Colonic mucosa (tissue), 4 donors: ENCODE measurements at places on chromosomes 7 and 10. TPM values are rescaled to one million over a fixed set of nuclear protein-coding genes. Genes with fewer than 3 reads are reported as not detected.

- no peak for DNase-seq
Observed at GRCh38 chr7:119397156-119397555, 875.8 kb upstream of the KCND2 start.

GRCh38 chr10:6256439-6256838, 53.7 kb downstream of the PFKFB3 start:
- no peak for DNase-seq

DNA sequence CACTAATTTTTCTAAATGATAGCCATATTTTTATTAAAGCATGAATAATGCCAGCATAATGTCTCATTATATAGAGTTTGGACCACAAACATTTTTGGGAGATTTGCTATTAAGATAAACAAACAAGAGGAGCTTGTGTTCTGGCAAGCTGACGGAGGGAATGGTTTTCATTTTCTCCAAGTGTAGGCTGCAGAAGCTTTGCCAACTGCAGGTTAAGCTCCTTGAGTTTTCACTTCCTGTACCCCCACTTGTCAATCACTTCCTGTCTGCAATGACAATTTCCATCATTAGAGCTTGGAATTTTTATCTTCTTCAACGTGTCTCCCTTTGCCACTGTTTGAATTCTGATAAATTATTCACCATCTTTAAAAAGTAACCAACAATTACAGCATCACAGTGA, 13.4 kb downstream of the EBF3 start:
- DNase-seq = no peak

GRCh38 chr7:142539901-142540300, 209.4 kb upstream of the PRSS1 start:
- no peak for DNase-seq

- peak; percentile 12 for DNase-seq
Observed at GRCh38 chr10:12510501-12510941, 161.2 kb downstream of the CAMK1D start.

DNA sequence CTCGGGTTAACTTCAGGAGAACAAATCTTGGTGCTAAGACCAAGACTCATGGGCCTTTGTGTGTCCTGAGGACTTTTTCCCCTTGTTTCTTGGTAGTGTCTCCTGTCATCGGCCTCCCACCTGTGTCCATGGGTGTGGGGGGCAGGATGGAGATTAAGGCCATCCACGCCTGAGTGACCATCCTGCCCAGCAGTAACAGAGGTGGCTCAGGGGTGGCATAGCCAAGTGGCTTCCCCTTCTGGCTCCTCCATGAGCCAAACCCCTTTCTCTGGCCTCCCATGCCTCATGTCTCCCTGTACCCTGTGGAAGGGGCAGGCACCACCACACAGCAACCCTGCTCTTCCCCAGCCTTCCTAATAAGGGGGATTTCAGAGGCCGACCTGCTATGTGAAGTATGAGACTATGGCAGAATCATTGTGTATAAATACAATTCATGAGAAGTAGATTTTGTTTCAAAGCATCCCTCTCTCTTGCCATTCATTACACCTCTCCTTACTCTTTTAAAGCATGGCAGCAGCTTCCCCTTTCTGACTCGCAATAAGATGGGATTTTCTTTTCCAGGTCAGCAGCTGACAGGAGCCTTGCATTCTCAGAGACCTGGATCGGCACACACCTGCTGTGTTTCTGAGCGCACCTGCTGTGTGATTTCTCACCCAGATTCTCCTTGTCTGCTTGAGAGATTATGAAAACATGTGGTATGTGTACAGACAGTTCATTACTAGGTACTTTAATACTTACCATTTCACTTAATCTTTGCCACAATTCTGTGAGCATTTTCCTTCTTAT, 102.5 kb downstream of the XPNPEP1 start:
- DNase-seq = no peak

DNA sequence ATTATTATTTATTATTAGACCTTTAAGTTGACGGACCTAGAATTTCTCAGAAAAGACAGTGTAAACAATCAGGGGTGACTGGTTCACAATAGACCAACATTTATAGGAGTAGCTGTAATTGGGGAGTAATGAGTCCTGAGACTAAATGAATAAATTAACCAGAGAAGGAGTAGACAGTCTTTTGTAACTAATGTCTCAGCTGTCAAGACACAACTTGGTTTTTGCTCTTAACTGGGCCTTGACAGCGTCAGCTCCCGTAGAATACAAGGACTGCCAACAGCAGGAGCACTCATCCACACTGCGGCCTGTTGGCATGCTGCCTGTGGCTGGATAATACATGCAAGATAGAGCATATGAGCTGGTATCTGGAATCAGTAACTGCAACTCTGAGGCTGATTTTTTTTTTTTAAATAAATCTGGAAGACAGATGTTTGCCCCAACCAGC, 123.9 kb downstream of the CACNA2D1 start:
- peak; percentile 32 for DNase-seq

- DNase-seq = no peak
Observed at GRCh38 chr10:83076443-83076842, 1062.9 kb upstream of the GHITM start.

- no peak for DNase-seq
Observed at GRCh38 chr7:43655584-43655983, 72.7 kb downstream of the STK17A start.

- DNase-seq = peak; percentile 50
Observed at GRCh38 chr10:15395935-15396334, 24.8 kb upstream of the FAM171A1 start.

- DNase-seq = no peak
Observed at GRCh38 chr10:51804866-51805265, 105.5 kb upstream of the CSTF2T start.

DNA sequence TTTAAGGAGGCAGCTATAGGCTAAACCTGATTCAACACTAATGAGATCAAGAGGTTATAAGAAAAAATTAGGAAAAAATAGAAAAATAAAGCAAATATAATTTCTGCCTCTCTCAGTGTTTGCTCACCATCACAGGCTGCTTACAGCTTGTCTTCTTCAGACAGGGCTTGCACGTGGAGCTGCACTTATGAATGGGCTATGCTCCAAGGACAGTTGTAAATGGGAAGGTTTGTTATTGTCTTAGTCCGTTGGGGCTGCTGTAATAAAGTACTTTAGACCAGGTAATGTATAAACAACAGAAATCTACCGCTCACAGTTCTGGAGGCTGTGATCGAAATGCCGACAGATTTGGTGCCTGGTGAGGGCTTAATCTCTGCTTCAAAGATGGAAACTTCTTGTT, 219.8 kb downstream of the NEBL start:
- peak; percentile 40 for DNase-seq

GRCh38 chr7:80581486-80582260, 56.8 kb upstream of the CD36 start:
- DNase-seq = no peak

GRCh38 chr10:68082872-68083271, 7.8 kb upstream of the HERC4 start:
- no peak for DNase-seq

DNA sequence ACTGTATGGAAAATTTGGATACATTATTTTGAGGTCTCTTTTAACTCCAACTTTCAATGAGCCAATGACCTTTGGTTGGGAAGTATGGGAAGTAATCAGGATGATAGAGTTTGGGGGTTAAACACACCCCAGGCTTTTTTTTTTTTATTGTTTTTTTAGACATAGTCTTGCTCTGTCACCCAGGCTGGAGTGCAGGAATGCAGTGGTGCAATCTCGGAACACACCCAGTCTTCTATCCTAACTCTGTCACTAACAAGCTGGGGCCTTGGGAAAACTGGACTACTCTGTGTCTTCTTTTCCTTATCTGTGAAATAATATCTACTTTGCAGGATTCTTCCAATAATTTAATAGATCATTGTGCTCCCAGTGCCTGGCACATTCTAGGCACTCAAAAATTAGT, 37.6 kb upstream of the AGBL3 start:
- DNase-seq = no peak

DNA sequence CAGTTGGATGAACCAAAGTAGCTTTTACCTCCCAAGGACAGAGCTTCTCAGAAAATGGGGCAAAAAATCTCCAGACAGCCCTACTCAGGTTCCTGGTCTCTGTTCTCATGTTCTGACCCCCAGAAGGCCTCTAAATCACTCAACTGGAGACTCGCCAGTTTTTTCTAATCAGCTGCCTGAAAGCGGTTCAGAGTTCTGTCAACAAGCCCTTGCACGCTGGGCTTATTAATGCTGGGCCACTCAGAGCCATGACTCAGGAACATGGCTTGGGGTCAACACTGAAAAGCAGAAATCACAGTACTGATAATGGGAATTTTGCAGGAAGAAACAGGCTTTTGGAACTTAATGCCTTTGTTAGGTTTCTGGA, 15.3 kb downstream of the ECHDC3 start:
- peak; percentile 44 for DNase-seq

GRCh38 chr10:11178606-11179515, 161.2 kb downstream of the CELF2 start:
- peak; percentile 47 for DNase-seq

DNA sequence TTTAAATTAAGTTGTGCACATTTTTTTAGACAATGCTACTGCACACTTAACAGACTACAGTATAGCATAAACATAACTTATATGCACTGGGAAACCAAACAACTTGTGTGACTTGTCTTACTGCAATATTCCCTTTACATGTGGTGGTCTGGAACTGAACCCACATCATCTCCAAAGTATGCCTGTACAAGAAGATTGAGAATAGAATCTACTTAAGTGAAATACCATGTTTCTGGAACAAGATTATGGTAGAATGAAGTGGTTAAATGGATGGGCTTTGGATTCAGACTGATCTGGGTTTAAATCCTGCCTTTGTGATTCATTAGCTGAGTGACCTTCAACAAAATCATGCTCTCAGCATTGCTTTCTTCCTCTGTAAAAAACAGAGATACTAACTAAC, 30.7 kb downstream of the CUL2 start:
- DNase-seq = no peak

GRCh38 chr7:3914051-3914775, 613.2 kb downstream of the SDK1 start:
- DNase-seq = no peak

GRCh38 chr10:52308251-52309031, 5.6 kb upstream of the DKK1 start:
- peak; percentile 35 for DNase-seq

DNA sequence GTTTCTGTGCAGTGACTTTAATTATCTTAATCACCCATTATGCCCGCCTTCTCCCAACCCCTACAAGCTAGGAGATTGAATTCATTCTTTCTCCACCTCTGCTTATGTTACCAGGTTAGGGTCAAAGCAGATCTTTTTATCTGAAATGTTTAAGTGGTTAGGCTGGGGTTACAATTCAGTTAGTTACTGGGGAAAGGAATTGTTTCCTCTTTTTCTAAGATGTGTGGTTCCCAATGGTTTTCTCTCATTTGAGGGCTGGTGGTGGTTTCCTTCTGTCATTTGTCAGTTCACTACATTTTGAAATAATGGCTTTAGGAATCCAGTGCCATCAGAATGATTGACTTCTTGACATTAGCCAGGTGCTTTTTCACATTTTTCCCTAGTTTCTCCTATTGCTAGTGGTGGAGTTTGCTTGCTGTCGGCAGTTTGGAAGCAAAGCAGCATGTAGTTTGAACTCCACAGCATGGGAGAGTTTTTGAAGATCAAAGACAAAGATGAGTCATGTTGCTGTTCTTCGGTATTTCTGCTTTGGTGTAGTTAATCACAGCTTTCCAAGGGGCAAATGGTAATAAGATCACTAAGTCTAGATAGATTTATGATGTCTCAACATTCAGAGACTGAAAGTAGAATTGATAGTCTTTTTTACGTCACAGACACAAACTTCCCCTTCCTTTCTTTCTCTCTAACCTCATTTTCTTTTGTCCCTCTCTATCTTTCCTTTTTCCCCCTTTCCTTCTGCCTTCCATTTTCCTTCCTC, 168.2 kb downstream of the SND1 start:
- no peak for DNase-seq

GRCh38 chr7:70148997-70149396, 550.7 kb downstream of the AUTS2 start:
- no peak for DNase-seq

GRCh38 chr7:133705596-133705995, 421.5 kb upstream of the LRGUK start:
- DNase-seq = no peak

Gene ATRNL1
- total RNA-seq = 0.37 TPM

Gene SLC18A3
- total RNA-seq = not detected

Gene ZNF680
- 11.4 TPM for total RNA-seq

Gene CALML3
- 0.11 TPM for total RNA-seq

Gene ACBD7
- total RNA-seq = 0.44 TPM

Gene INSIG1
- total RNA-seq = 72.1 TPM

Gene CALCR
- not detected for total RNA-seq

Gene EPHA1
- total RNA-seq = 18.4 TPM

Gene NUDT13
- total RNA-seq = 1.9 TPM

Gene TLL2
- 0.45 TPM for total RNA-seq

Gene ECHDC3
- total RNA-seq = 14.0 TPM

Gene GPR85
- total RNA-seq = 0.15 TPM

Gene RNF133
- 0.32 TPM for total RNA-seq

Gene DNAH11
- 0.05 TPM for total RNA-seq

Gene ASIC3
- total RNA-seq = 2.2 TPM

Gene SLC18A2
- total RNA-seq = 1.2 TPM
